ENCODE measurements at places on chromosomes 6 and 20.

DNA sequence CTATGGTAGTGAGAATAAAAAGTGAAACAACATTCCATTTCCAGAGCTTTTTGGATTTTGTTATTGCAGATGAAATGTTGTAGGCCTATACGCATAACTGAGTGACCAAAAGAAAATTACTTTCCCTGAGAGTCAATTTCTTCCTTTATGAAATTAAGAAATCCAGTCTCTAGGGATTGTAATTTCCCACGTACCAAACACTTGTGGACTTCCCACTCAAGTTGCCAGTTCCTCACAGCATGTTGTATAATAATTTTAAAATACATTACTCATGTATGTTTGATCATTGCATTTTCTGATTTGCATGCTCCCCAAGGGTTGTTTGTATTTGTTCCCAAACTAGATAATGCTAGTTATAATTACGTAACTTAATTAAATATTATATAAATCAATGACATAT lies 12.0 kb upstream of the PRDM1 start:
- DNase-seq, result no peak

GRCh38 chr6:144606083-144606482 lies 320.9 kb downstream of the UTRN start:
- no peak for DNase-seq

GRCh38 chr6:20001286-20001685 lies 164.1 kb downstream of the ID4 start:
- no peak for DNase-seq

GRCh38 chr20:59134182-59134581 lies 29.4 kb upstream of the ZNF831 start:
- no peak for DNase-seq

DNA sequence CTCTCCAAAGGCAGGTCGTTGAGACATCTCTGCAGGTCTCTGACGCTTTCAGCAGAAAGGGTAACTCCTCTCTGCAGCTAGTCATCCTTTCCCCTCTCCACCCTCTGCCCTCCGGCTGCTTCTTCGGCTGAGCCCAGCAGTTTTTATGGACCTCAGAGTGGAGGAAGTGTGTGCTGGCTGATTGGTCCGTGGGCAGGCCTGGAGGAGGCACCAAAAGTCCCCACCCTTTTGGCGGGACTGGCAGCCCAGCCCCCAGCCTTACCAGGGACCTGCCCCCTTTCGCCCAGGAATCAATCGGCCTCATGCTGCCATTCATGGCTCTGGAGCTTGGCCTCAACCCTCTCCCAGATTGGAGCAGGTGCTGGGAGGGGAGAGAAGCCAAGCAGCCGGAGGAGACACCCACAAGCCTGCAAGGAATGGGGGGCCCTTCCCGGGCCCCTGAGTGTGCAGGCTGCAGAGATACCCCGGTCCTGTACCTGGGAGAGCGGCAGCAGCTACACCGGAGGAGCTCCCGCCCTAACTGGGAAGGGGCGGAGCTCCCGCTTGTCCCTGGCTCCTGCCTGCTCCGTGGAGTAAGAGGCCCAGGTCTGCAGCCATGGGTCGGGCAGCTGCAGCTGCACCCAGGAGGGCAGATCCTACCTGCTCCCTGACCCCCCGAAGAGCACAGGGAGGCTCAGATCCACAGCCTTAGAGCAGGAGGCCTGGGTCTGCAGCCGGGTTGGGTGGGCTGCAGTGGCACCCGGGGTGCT lies 170.3 kb upstream of the SOX4 start:
- no peak for DNase-seq

GRCh38 chr6:83463886-83464285 lies 33.0 kb upstream of the ME1 start:
- DNase-seq, result no peak

GRCh38 chr6:166293731-166294584 lies 14.2 kb downstream of the PRR18 start:
- no peak for DNase-seq

- DNase-seq, result no peak
These were observed 199.1 kb downstream of the ERMARD start for GRCh38 chr6:169950558-169950957.

GRCh38 chr6:2141644-2142290 lies 103.6 kb downstream of the GMDS start:
- DNase-seq, result no peak

DNA sequence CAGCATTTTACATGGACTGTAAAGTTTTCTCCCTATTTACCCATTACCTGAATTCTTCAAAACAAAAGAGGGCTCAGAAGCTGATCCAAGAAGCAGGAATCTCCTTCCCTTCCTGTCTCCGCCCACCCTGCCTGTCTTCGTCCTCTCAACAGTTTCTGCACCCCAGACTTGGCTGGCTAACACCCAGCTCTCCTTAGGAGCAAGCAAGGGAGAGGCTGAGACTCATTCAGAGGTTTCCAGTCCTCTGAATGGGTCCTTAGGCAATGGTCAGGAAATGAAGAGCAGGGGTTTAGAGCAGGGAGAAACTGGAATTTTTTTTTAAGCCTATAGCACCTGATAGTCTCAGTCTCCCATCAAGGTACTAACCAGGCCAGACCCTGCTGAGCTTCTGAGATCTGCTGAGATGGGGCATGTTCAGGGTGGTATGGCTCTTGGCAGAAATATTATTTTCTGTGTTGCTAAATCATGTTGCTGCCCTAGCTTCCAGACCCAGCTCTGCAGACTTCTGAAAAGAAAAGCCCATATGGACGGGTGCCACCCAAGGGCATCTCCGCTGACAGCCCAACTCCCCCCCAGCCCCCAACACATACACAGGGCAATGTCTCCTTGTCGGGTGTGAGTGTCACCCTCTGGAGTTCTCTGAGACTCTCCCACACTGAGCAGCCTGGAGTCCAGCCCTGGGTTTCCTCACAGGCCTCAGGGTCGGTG lies 74.6 kb upstream of the CD93 start:
- no peak for DNase-seq

DNA sequence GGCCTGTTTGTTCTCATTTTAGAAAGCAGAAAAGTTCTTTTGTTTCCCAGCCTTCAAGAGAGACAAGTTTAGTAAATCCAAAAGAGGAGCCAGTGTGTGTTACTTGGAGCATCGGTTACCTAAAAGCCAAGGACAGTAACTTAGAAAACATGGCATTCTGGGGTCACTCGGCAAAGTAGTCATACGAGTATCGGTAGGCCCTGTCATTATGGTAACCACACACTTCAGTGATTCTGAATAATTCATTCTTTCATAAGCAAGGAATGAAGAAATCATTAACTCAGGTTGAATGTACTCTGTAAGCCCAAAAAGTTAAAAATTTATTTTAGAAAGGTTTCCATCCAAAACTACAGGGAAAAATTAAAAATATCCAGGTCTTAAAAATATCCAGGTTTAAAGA lies 34.0 kb downstream of the CNKSR3 start:
- no peak for DNase-seq

- no peak for DNase-seq
These were observed 2.2 kb upstream of the STXBP5 start for GRCh38 chr6:147201885-147202515.

- no peak for DNase-seq
These were observed 1.4 kb upstream of the INSM1 start for GRCh38 chr20:20366551-20366875.

GRCh38 chr6:98469141-98469540 lies 365.2 kb upstream of the POU3F2 start:
- DNase-seq, result no peak

- DNase-seq, result no peak
These were observed 150.7 kb downstream of the RIMS1 start for GRCh38 chr6:72037006-72037405.

Measured in stimulated activated CD4-positive, alpha-beta T cell treated with anti-CD3 and anti-CD28 coated beads, Interleukin-1b, Interleukin-23, amount 100 ng/mL, for 1 hour (primary cell).